NAMALWA (cell line): ENCODE measurements at places on chromosomes 6 and 20.

DNA sequence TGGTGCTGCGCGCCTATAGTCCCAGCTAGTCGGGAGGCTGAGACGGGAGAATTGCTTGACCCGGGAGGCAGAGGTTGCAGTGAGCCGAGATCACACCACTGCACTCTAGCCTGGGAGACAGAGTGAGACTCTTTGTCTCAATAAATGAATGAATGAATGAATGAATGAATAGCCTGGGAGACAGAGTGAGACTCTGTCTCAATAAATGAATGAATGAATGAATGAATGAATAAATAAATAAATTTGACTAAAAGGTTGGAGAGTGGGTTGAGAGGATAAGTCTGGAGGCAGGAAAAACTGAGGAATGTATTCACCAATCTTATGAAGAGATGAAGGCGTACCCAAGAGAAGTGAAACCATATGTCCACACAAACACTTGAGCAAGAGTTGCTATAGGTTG is 24.5 kb upstream of the RPP40 start:
- DNase-seq = no peak

GRCh38 chr6:31794866-31795615 is 511 bp downstream of the VARS1 start:
- no peak for DNase-seq

GRCh38 chr20:47216819-47217410 is 139.6 kb downstream of the ZMYND8 start:
- no peak for DNase-seq

GRCh38 chr20:23634985-23635767 is 2.6 kb downstream of the CST3 start:
- DNase-seq = no peak

DNA sequence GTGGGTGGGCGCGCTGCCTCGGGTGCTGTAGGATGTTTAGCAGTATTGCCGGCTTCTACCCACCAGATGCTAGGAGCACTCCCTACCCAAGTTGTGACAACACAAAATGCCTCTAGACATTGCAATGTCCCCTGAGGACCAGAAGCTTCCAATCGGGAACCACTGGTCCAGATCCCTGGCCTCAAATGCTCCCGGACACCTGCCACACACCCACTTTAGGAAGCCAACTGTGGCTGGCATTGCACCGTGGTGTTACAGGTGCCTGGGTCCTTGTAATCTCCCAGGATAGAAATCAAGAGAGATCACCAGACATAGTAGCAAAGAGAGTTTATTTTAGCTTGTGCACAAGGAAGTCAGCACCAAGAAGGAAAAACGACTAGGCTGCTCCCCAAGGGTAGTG is 14.9 kb upstream of the RNASET2 start:
- DNase-seq = no peak

DNA sequence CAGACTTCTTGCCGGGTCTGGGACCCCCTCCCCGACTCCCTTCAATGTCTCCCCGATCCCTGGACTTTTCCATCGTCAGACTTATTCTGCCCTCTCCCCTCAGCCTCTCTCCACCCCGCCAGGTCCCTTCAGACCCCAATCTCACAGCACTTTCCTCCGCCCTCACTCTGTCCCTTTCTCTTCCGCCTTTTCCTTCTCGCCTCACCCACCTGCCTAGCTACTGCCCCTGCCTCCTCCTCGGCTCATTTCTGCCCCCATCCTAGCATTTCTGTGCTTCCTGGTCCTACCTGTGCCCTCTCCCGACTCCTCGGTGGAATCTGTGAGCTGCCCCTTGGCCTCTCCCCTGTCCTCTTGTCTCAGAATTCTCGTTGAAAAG is 616 bp downstream of the CHMP4B start:
- DNase-seq = peak; percentile 69

- no peak for DNase-seq
Observed at GRCh38 chr6:16849988-16850680, 88.9 kb upstream of the ATXN1 start.

- DNase-seq = peak; percentile 9
Observed at GRCh38 chr20:51563486-51564332, 21.2 kb upstream of the NFATC2 start.

DNA sequence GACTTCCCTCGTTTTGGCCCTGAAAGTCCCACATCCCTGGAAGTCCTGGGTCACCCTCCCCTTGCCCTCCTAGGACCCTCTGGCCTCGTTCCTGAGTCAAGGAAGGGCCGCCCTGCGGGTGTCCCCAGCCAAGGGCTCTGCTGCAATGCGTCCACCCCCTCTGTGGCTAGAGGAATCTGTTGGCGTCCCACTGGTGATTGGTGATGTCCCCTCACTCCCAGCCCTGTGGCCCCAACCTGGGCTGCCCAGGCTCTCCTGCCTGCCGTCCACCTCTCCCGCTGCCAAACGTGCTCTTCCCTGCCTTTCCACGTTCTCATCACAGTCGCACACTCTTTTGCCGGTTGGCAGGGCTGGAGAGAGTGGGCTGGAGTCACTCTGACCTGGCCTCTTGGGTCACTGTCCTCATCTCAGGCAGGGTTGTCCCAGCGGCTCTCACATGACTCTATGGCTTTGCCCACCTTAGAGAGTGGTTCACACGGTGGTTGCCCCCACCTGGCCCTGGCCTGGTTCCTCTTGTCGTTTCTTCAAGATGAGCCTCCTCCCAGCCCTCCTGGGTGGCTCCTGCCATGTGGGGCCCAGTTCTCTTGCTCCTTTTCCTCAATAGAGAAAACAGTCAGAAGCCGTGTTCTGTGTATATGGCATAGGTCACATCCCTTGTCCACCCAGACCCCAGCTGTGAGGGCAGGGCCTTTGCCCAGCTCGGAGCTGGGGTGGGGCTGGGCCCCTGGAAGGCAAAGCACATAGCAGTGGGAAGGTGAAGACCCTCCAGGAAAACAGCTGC is 100.9 kb downstream of the TMEM242 start:
- DNase-seq = peak; percentile 55

DNA sequence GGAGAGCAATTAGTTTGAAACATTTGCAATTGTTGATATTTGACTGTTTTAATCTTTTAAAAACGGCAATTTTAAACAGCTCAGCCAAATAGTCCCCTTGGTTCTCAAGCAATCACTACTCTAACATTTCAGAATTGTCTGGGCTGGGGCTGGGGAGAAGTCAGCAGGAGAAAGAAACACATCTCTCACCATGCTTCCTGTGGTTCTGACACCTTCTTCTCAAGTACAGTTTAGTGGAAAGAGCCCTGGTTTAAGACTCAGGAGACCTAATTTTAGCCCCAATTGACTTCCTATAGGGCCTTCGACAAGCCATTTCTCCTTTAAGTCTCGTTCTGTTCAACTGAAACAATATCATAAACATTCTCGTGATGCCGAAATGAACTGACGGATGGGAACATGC is 168.4 kb upstream of the CDYL start:
- no peak for DNase-seq

DNA sequence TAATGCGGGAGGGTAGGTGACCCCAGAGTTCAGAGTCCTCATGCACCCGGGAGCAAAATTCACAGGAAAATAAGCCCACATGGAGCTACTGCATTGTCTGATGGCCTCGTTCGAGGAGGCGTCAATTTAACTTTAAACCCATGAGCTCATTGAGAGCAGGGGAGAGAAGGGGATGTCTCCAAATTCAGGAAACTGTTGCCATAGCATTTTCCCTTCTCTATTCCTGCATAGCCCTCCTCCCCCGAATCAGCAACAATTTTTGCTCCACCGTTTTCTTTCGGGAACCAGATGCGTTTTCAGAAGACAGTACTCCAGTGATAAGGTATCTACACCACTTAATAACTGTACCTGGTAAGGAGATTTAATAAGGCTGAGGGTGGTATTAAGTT is 324 bp upstream of the LAMP5 start:
- no peak for DNase-seq
